ENCODE measurements at places on chromosomes 2 and 18.

GRCh38 chr18:10453806-10454680 lies at the start of gene APCDD1:
TSS of gene APCDD1 (plus strand) at chr18:10454635. CDS start at chr18:10454982, 347 bp downstream.
- no peak for DNase-seq

GRCh38 chr18:51048190-51048589 lies 18.2 kb downstream of the SMAD4 start:
- no peak for DNase-seq

DNA sequence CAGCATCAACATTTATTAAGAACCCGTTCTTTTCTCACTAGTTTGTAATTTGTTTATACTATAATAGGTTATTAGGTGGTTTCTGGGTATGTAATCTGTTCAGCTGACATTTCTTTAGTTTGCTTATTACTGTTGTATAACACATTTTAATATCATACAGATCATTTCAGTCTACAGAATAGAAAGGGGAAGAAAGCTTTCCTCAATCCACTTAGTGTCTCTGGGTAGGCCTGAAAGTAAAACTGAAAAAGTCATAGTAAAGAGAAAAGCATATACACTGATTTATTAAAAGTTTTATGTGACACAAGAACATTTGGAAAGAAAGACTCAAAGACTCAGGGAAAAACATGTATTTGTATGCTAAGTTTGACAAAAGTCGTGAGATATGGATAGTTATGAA lies 16.8 kb upstream of the KCNJ3 start:
- no peak for DNase-seq

DNA sequence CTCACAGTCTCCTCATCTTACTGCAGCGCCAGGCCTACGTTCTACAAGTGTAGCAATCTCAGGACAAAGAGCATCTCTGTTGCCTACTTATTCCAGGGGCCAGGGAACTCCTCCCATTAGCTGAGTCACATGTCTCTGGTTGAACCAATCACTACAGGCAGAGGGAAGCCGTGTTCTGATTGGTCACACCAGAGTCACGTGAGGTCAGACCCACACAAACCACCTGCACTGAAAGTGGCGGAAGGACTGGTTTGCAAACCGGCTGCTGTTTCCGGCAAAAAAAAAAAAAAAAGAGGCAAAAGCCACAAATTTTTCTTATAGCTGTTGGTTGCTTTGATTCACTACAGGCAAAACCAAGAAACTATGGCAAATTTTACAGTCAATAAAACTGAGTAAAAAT lies 21.9 kb upstream of the USP14 start:
- no peak for DNase-seq

- no peak for DNase-seq
These were observed 102.1 kb downstream of the LRP2 start for GRCh38 chr2:169260246-169260645.

DNA sequence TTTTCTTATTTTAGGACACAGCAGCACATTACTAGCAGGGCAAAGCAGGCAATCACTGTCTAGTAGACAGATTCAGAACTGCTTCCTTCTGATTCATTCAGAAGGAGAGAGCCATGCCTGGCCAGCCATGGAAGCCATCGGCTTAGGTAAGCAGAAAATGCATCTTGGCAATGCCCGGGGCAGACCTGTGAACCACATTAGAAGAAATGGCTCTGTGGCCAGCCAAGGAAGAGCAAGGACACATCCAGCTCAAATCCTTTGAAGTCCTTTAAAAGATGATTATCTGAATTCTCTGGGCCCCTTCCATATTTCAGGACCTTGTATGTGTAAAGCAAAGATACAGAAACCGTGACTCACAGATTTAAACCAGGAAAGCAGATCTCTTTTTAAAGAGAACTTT lies 227.4 kb downstream of the PID1 start:
- no peak for DNase-seq

DNA sequence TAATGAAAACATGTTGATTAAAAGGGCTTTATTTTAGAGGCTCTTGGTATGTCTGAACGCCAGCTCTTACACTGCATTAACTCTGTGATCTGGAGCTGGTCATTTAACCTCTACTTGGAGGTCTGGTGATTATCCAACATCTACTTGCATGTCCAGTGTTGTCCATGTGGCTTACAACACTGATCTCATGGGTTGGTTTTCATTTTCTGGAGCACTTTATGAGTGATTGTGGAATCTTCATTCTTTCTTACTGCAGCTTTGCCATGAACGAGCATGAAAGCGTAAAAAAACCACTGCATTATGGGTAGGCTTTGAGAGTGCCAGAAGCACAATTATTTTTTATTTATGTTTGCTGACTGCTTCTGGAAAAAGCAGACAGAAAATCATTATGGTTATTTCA lies 4.8 kb downstream of the CCDC195 start:
- no peak for DNase-seq

All from GOT3 (cell line).